ENCODE measurements at places on chromosomes 2 and 18.

- DNase-seq: no peak
Observed at GRCh38 chr2:98091738-98092137, 4.8 kb downstream of the VWA3B start.

DNA sequence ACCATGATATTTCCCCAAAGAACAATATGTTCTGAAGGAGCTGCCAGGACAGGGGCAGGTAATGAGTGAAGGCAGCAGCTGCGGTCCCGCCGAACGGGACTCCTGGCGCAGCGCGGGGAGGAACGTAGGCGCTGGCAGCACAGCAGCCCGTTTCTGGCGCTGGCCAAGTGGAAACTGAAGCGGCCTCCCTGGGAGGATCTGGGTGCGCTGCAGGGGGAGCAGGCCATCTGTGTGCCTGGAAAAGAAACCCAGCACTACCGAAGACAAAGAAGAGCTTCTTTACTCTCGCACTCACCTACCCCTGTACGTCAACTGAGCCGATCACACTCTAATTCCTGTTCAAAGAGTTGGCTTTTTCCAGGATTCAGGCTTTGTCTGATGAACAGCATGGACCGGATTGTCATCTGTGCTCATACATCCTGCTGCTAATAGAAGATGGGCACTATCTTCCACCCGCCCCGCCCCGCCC, 11.8 kb downstream of the G6PC2 start:
- DNase-seq: peak; percentile 53

GRCh38 chr2:108074946-108075345, 88.6 kb downstream of the SLC5A7 start:
- DNase-seq: no peak

DNA sequence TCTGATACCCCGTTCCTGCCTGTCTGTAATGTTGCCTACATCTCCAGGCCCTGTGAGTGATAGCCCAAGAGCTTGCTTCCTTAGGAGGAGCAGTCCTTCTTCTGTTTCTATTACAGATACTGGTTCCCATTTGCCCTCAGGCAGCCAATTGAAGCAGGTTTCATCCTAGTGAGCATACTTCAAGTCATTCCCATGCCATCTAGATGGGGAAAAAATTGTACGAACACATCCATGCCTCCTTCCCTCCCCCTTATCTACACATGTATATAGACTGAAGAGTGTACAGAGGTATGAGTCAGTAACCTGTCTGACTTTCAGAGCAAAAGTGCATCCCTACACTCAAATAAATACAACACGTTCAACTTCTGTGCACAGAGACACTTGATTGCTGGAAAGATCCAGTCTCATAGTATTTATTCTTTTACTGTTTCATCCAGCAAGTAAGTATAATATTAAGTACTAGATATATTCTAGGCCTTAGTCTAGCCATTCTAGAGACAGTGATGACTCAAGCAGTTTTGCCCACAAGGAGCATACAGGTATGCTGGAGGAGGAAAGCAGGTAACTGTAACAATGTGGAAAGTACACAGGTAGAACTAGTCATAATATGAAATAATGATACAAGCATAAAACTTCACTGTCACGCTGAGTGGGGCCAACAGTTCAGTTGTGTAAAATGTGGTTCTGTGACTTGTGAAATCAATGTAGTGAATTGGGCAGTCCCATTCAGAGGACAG, 153.4 kb downstream of the MGAT5 start:
- DNase-seq: no peak

DNA sequence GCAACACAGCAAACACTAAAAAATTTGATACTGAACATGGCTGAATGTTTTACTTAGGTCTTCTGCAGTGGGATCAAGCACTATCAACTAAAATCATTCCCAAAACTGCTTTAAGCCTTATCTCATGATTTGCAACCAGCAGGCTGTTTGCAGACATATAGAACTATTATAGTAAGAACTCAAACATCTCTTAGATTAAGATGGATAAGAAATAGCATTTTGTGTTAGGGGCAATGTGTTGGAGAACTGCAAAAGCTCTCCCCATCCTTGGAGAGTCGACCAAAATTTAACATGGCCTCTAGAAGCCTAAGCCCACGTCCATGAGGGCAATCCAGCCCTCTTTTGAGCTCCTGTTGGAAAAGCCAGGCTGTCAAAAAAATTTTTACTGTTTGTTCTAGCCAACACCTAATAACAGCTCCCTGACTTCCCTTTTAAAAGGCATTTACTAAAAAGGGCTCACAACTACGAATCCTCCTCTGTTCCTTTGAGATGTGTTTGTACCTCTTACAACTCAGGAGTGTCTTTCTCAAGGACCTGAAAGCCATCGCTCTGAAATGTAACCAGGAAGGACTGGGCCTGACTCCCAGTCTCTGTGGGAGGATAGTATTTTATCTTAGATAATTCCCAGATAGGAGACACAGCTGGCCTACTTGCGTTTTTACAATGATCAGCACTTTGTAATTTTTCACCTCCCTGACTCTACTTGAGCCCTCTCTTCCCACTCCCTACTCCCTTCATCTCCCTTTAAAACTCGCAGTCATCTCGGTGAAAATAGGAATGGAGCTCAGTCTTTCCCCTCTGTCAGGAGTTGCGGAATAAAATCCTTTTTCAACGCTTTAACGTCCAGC, 1.4 kb downstream of the KRCC1 start:
- no peak for DNase-seq

DNA sequence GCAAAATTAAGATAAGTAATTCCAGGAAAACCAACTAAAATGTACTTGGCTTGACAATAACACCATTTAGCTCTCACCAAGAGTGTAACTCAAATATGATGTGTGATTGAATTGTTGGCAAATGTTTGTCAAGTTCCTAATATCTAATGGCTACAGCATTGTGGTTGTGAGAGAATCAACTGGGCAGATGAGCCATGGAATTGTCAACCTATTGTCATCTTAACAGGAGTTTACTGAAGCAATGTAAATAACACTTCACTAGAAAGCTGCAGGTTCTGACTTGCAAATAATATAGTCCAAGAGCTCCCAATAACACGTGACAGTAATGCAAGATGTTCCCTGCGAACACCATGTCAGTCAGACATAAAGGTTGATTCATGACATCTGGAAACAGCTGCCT, 495.2 kb upstream of the MEIS1 start:
- DNase-seq: no peak

- no peak for DNase-seq
Observed at GRCh38 chr2:57867730-57868129, 178.9 kb upstream of the VRK2 start.

DNA sequence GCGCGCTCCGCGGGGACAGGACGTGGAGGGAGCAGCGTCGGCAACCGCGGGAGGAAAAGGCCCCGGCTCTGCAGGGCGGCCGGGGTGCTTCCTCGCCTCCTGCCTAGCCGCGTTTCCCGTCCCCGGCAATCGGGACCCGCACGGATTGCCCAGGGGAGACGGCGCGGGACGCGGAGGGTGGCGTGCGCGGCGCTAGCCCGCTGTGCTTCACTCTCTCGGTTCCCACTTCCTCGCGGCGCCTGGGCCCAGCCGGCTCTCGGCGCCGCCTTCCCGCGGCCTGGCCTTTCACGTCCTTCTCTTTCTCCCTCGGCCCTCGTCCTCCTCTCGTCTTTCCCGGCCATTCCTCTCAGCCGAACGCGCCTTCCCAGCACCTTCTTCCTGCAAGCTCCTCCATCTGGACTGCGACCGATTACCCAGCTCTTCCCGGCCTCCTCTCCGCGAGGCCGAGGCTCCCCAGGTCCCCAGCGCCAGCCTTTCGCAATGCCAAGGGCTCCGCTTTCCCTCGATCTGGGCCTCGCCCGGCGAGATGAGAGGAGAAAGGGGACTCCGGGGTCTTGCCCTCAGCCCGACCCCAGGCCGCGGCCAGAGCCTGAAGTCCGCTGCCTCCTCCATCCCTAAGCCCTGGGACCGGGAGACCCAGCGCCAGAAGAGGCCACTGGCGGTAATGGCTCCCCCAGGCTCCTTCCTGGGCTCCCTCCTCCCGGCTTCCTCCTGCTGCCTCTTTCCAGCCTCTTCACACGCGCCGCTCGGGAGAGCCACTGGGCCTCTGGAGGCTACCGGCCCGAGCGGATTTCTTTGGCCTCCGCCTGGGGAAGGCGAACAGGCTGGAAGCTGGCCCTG, 34.3 kb upstream of the ATP6V1B1 start:
- DNase-seq: peak; percentile 47

- DNase-seq: no peak
Observed at GRCh38 chr2:181772777-181773176, 92.5 kb upstream of the NEUROD1 start.

- no peak for DNase-seq
Observed at GRCh38 chr2:219998107-219998506, 370.7 kb downstream of the SLC4A3 start.

GRCh38 chr18:48982266-48982665, 31.5 kb upstream of the SMAD7 start:
- no peak for DNase-seq

Measured in ovary (tissue), 10 donors.